ENCODE measurements at places on chromosomes 2 and 18. TPM values are rescaled to one million over a fixed set of nuclear protein-coding genes. Genes with fewer than 3 reads are reported as not detected.

ALK gene
- not detected for total RNA-seq

RND3 gene
- 208 TPM for total RNA-seq

DNA sequence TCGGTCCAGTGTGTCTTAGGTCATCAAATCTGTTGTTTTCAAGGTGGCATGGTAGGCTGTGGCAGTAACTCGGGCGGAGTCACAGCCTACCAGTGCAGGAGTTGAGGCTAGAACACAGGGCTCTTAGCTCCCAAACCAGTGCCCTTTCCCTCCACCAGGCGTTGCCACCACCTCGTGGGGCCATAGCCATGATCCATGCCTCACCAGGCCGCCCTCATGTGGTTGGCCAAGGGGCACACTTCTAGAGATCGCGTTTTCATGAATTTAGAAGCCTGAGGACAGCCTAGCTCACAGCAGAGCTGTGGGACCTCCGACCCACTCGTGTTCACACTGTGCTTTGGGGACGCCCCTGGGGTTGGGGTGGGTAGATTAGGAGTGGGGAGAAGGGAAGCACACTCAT lies 10.6 kb downstream of the SEC11C start:
- DNase-seq: no peak

SEC11C gene
- 20.9 TPM for total RNA-seq

GRCh38 chr2:241797441-241798080 lies 11.4 kb upstream of the NEU4 start:
- DNase-seq: no peak

- no peak for DNase-seq
These were observed 1233.5 kb upstream of the NXPH2 start for GRCh38 chr2:140013545-140014203.

DNA sequence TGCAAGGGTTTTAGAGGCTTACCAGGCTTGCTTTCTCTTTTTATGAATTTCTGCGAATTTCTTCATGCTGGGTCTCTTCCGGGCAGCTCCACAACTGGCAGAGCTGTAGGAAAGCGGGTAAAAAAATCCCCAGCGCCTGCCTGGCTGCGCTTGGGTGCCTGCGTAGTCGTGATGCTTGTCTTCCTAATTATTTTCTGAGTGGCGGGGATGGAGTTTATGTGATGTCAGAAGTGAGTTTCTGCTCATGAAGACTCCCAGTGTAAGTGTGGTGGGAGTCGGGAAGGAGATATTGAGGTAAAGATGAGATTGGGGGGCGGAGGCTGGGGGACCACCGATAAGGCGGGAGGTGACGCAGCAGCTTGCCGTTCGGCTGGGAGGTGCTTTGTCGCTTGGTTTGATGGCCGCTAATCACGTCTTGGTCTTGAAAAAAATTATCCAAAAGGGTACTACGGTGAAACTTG lies 229.8 kb downstream of the LDLRAD4 start:
- DNase-seq: no peak

ABCG8 gene
- not detected for total RNA-seq

COLEC12 gene
- total RNA-seq: 0.52 TPM
